ENCODE measurements at places on chromosomes 2 and 18. TPM values are rescaled to one million over a fixed set of nuclear protein-coding genes. Genes with fewer than 3 reads are reported as not detected.

The TAF1B gene
- 52.8 TPM for total RNA-seq

The BOD1L2 gene
- total RNA-seq: not detected

The ABHD1 gene
- 0.52 TPM for total RNA-seq

The NEU4 gene
- total RNA-seq: 0.64 TPM

The DYNAP gene
- not detected for total RNA-seq

The DNAJC5G gene
- not detected for total RNA-seq

The KCNK3 gene
- total RNA-seq: not detected

The TMEM178A gene
- not detected for total RNA-seq

The HOXD1 gene
- total RNA-seq: not detected

The C2orf78 gene
- not detected for total RNA-seq

Measured in T-helper 2 cell treated with Interferon-gamma antibody and Interleukin-4, amounts not matched to agents 100 ng/mL and 5 ng/mL, for 36 hours (primary cell).